ENCODE measurements at places on chromosomes 13 and 19.

DNA sequence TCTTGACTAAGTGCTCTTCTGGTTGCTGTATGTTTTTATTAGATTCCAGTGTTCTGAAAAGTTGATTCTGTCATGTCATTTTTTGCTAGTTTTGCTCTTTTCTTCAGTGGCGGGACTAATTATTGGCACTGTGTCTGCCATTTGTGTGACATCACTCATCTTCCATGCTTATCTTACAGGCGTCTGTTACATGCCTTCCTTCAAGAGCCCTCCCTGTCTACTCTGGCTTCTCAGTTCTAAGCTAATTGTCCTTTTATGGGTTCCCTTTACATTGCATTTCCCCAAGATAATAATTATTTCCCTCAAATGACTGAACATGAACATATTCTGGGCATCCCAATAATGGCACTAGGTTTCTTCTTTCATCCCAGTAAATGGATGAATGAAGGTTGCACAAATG, 459.1 kb downstream of the DCT start:
- no peak for DNase-seq

GRCh38 chr13:40362502-40362901, 303.9 kb downstream of the FOXO1 start:
- DNase-seq, result no peak

GRCh38 chr19:51271067-51271466, 20.2 kb downstream of the SIGLECL1 start:
- no peak for DNase-seq

DNA sequence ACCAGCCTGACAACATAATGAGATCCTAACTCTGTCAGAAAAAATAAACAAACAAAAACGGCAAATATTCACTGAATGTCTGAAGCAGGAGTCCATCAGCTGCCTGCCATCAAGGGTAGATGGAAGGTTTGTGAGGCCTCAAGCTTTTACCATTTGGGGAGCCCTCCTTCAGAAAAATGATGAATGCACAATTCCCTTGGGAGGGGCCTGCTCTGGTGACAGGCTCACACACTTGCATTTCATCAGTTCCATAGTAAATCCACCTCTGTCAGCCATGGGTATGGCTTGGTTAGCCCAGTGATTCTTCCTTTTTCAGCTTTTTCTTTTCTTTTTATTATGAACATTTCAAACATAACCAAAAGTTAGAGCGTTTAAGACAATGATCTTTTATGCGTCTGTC, 26.3 kb upstream of the KATNAL1 start:
- DNase-seq, result no peak

GRCh38 chr13:79435561-79435990, 29.5 kb upstream of the RBM26 start:
- peak; percentile 67 for DNase-seq

DNA sequence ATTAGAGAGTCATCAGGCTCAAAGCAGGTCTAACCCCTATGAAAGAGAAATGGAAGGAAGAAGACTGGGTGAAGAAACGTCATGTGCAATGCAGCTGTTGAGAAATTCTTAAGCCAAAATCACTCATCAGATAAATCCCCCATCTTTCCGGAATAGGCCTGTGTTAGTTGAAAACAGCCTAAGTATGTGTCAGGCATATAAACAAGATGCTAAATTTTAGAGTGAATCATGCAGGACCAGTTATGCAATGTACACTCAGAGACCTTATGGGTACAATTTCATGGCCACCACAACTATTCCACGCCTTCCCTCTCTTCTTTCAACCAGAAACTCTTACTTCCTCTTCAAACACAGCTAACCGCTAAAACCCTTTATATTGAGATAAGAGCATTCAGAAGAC, 717.7 kb upstream of the ATXN8OS start:
- no peak for DNase-seq

- DNase-seq, result no peak
Measured at GRCh38 chr19:30113186-30113585, 171.1 kb downstream of the URI1 start.

DNA sequence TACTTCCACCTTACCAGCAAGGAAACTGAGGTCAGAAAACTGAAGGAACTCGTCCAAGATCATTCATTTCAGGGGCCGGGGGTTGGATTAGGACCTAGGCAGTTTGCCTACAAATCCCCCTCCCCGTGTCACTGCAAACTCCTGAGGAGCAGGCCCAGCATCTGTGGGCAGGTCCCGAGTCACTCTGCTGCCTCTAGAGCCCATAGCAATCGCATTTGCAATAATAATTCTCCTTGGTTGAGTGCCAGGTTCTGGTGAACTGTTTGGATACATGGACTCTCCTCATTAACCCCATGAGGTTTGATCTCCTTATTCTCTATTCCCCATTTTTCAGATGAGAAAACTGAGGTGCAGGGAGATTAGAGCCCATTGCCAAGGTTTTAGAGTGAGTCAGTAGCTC, 903 bp downstream of the PIN1 start:
- DNase-seq, result peak; percentile 10

- DNase-seq, result no peak
Measured at GRCh38 chr13:41107104-41107571, 25.5 kb downstream of the KBTBD6 start.

- DNase-seq, result no peak
Measured at GRCh38 chr19:53828531-53828930, 4.4 kb upstream of the NLRP12 start.

DNA sequence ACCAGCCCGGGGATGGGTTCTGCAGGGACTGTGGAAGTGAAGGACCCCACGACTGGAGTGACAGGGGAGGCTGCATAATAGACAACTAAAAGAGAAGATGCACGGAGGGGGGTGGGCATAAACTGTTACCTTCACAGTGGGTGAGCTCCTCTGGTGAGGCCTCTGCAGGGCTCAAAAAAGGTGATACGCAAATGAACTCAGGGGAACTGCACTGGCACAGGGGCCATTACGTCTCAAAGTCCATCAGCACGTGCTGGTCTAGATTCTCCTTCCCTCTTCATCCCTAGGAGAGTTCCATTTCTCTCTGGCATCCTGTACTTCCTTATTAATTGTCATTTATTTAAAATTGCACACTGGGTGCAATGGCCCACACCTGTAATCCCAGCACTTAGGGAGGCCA, 8.1 kb upstream of the FFAR2 start:
- no peak for DNase-seq

GRCh38 chr19:33134571-33135041, 2.7 kb downstream of the WDR88 start:
- DNase-seq, result no peak

Data from AG09309 (cell line).